ENCODE measurements at places on chromosomes 12 and 14.

DNA sequence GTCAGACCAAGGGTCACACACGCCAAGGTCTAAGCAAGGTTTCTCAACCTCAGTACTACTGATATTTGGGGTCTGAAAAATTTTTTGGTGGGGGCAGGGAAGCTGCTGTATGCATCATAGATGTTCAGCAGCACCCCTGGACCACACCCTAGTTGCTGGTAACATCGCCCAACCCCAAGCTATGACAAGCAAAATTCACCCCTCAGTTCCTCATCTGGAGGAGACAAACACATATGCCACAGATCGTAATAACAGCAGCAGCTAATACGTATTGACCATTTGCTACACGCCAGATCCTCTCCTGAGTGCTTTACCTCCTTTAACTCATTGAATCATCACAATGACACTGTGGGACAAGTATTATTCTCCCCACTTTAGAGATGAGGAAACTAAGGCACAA lies 46.4 kb downstream of the ACTN1 start:
- DNase-seq, result no peak

- no peak for DNase-seq
These were observed 65.8 kb downstream of the C14orf39 start for GRCh38 chr14:60420050-60420449.

DNA sequence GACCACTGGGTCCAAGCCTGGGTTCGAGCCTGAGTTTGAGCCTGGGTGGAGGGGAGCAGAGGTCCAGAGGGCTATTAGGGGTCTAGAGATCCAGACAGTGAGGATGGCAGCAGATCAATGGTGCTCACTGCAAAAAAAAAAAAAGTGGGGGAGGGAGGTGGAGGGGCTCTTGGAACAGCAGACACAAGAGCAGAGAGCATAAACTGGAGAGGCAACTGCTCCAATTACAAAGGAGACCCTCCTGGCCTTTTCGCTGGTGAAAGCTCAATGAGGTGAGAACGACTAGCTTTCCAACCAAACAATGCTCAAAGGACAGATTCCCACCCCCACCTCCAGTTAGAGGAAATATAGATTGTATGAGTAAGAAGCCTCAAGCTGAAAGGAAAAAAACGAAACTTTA lies 124.2 kb upstream of the TSPAN8 start:
- no peak for DNase-seq

- DNase-seq, result peak; percentile 11
These were observed 84.6 kb upstream of the NAV3 start for GRCh38 chr12:77746096-77746495.

DNA sequence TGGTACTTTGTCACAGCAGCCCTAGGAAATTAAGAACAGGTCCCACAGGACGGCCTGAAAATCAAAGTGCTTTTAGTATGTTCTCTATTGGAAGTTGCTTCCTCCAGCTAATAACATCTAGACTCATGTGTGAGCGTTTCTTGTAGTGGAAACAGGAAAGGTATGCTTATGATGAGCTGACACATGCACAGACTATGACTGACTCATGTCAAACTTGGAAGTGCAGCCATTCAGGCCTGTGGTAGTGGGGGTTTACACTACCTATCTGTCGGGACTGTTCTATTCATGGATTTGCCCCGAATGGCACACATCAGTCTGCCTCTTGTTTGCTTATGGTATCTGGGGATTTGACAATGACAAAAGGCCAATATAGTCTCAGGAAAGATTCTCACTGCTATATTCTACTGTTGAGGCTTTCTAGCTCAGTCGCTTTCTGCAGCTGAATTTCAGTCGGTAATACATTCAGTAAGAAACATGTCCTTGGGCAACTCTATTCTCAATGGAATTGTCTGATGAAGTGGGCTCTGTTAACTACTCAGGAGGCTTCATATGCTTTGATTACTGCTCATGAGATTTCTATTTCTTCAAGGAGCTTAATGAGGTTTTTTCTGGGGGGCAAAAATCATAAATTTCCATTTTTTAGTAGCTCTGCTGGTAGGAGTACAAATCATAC lies 270.3 kb upstream of the DAAM1 start:
- DNase-seq, result no peak

DNA sequence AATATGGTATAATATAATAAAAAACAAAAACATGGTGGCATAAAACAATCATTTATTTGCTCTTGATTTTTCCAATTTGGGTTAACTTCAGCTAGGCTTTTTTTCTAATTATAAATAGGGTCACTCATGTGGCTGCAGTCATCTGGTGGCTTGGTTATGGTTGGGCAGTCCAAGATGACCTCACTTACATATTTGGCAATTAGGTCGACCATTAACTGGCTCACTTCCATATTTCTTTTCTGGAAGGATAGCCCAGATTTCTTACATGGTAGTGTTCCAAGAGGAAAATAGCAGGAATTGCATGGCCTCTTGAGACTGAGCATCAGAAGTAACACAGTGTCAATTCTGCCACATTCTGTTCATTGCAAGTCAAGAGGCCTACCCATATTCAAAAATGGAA lies 153.4 kb downstream of the FUT8 start:
- no peak for DNase-seq
